Fibroblast of the aortic adventitia (primary cell): ENCODE measurements at places on chromosomes 12 and 14. TPM values are rescaled to one million over a fixed set of nuclear protein-coding genes. Genes with fewer than 3 reads are reported as not detected.

The TAS2R42 gene
- not detected in 2 replicates for total RNA-seq

DNA sequence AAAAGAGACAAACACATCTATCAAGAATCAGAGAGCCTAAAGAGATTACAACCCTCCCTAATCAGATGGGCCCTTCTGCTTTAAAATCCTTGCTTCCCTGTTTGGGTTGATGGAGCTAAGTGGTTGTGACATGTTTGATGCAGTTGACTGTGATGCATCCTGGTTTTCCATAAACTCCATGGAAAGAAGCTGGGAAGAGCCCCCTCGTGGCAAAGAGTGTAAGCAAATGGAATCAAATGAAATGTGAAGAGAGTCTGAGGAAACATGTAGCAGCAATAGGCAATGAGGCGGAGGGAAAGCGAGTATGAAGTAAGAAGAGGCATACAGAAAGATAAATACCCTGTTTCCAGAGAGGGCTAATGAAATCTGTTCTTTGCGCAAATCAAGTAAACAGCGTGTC, 70.4 kb upstream of the SLCO1C1 start:
- DNase-seq: peak; percentile 34

GRCh38 chr12:106644335-106645073, 61.7 kb downstream of the RFX4 start:
- DNase-seq: no peak

DNA sequence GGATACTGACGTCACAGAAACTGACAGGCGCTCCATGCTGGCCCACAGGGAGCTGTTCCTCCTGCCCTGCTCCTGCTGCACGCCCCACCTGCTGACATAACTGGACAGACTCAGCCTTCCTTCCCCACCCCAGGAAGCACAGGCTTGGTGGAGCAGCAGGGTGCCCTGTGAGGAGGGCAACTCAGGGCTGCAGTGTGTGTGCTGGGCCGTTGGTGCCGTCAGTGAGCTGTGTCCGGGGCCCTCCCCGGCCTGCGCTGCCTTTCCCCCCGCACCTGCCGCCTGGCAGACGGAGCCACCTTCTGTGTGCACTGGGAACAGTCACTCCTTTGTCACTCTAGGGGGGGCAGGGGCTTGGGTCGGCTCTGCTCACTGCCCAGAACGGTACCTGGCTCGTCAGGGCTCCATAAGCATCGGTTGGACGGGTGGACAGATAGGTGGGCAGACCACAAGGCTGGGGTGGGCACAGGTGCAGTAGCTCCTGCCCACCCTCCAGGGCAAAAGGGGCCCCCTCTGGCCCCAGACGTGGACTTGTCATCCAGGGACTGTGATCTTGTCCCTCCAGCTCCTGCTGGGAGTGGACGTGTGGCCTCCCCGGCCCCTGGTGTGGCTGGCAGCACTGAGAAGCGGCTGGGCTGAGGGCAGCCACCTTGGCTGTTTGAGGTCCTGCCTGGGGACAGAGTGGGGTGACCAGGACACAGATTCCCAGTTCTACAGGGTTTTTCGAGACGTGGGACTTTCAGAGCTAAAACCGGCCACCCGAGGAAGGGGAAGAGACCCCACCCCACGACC, 32.8 kb downstream of the FBRSL1 start:
- DNase-seq: no peak

DNA sequence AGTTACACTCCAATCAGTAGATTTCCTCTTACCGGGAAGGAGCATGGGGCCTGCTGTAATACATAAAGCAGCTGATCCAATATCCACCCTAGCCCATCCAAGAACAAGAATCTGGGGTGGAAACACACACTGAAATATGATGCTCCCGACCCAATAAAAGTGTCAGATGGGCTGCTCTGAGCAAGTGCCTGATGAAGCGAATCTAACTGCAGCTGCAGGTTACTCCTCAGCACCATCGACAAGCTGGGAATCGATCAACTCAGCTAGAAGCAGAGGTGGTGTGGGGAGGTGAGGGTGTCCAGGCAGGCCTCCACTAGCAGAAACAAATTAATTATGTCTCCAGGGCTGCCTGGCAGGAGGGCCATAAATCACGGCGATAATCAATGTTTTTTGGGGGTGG, 64.0 kb upstream of the WSCD2 start:
- DNase-seq: no peak

The MYO1H gene
- total RNA-seq: not detected in 2 replicates

GRCh38 chr14:43031598-43031997, 1424.9 kb downstream of the LRFN5 start:
- no peak for DNase-seq

- DNase-seq: peak; percentile 32
Measured at GRCh38 chr12:27207615-27208413, 36.3 kb upstream of the STK38L start.

The CCDC38 gene
- total RNA-seq: not detected in 2 replicates

The DIP2B gene
- total RNA-seq: 23.3 and 26.7 TPM in 2 replicates
